Upper lobe of right lung (tissue), 1 donor: ENCODE measurements at places on chromosomes 5 and 9.

DNA sequence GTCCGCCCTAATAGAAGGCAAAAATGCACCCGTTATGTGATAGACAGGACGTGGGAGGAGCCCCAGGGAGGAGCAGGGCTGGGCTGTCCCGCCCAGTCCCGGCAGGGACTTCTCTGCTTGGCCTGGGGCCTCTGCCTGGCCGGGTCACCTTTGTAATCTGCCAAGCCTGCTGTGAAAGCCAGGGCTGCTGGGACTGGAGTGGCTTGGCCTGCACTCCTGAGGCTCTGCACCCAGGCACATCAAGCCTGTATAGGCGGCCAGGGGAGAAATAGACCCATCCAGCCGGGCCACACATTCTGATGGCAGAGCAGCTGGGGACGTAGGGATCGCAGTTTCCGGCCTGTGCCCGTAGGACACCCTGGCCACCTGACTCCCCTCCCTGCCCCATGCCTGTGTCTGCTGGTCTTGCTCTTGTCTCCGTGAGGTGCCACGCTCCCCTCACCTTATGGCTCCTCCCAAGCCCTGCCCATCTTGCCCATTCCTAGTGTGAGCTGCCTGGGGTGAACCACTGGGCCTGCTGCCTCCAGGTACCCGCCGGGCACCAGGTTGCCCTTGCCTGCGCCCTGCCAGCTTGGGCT is 28.1 kb downstream of the DYNC2I2 start:
- H3K27me3 ChIP-seq: no peaks in the 10 kb centered on the region
- H3K36me3 ChIP-seq: peaks cover 100% of the 10 kb centered on the region
- no peak overlapping the region for H3K27ac ChIP-seq
- no peak for DNase-seq
- H3K4me3 ChIP-seq: no peak overlapping the region

DNA sequence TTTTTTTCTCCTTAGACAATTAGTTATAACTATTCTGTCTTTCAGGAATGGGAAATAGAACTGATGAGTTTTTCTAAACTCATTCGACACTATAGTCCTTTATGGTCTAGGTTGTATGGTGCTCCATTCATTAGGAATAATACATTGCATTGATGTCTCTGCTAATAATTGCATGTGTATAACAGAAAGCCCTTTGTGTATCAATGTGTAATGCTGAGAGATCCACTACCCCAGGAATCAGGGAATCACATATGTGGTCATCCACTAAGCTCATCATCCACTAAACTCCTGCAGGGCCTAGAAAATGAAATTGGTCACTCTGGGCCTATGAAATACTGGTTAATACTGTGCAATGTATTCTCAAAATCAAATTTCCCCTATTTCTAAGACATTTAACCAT is 242.0 kb upstream of the CDH18 start:
- H3K36me3 ChIP-seq: no peaks in the 10 kb centered on the region
- DNase-seq: no peak
- H3K27me3 ChIP-seq: no peaks in the 10 kb centered on the region
- no peak overlapping the region for H3K27ac ChIP-seq
- no peaks in the 10 kb centered on the region for H3K4me1 ChIP-seq

- H3K36me3 ChIP-seq: no peaks in the 10 kb centered on the region
- no peak overlapping the region for H3K27ac ChIP-seq
- H3K4me3 ChIP-seq: no peak overlapping the region
- no peaks in the 10 kb centered on the region for H3K4me1 ChIP-seq
- no peak for DNase-seq
These were observed 183.9 kb upstream of the DMAC1 start for GRCh38 chr9:7983490-7983889.

DNA sequence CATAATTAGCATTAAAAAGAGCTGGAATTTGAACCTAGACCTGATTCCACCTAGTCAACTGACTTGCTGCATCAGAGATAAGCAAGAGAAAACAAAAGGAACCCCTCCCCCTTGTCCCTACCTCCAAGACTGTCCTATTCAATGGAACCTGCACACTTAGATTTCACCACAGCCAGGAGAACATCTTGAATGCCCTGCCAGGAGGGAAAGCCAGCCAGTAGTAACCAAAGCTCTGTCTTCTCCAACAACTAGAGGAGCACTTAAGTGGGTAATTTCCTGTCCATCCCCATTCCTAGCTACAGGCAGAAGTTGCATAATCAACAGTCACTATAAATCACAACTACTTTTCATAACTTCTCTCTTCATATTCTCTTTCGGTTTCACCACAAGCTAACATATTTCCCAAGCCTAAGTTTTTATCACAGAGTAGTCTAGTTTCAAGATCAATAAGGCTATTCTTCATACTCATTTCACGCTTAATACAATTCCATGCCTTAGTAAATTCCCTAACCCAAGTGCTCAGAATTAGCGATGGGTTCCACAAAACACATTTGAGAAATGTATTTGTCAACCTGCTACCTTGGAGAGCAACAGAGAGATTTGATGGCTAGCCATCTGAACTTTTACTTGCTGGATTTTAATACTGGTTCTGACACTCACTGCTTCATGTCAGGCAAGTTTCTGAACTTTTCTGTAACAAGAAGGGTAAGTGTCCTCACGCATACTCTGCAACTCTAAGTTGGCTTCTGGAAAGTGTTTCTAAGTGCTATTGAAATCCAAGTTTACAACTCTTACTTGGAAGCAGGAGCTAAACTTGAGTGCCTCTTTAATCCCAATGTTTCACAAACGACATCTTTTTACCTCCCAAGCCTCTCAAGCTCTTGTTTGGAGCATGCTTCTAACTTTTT is 2.0 kb downstream of the DENND1A start:
- peaks cover 40% of the 10 kb centered on the region for H3K4me1 ChIP-seq
- no peak overlapping the region for H3K27ac ChIP-seq
- no peaks in the 10 kb centered on the region for H3K36me3 ChIP-seq
- H3K4me3 ChIP-seq: peak overlapping the region; percentile 62
- DNase-seq: no peak

GRCh38 chr5:172450861-172451695 is 3.2 kb downstream of the SH3PXD2B start:
- H3K27ac ChIP-seq: no peak overlapping the region
- H3K4me1 ChIP-seq: peaks cover 48% of the 10 kb centered on the region

DNA sequence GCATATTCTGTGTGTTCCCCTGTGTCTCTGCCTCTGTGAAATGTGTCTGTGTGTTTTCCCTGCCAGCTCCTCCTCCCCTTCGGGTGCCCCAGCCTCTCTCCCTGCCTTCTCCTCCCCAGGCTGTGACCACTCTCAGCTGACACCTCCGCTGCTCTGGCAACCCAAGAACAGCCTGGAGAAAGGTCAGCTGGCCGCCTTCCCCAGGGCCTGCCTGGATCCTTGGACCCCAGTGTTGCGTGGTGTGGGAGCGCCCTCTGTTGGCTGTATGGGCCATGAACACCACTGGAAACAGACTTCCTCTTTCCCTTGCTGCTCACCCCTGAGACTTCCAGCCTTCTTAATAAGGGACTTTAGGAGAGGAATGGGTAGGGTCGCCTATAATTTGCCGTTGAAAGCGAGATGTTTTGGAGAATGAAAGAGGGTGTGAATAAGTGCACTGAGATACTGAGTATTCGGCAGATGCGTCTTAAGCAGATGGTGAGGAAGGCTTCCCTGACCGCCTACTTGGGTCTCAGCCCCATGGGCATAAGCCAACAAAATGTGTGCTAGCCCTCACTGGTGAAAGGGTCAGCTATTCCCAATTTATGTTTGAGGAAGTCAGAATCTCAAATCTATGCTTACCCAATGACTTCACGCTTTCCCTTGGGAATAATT is 114.9 kb upstream of the TRIM32 start:
- H3K36me3 ChIP-seq: no peaks in the 10 kb centered on the region
- H3K4me1 ChIP-seq: peaks cover 10% of the 10 kb centered on the region
- DNase-seq: peak; percentile 92
- H3K27me3 ChIP-seq: no peaks in the 10 kb centered on the region

GRCh38 chr5:916441-917293 is 24.0 kb downstream of the TRIP13 start:
- H3K36me3 ChIP-seq: no peaks in the 10 kb centered on the region
- H3K4me3 ChIP-seq: no peak overlapping the region
- DNase-seq: no peak
- H3K27ac ChIP-seq: no peak overlapping the region
- H3K4me1 ChIP-seq: no peaks in the 10 kb centered on the region

GRCh38 chr5:72234265-72234700 is 85.8 kb downstream of the MRPS27 start:
- H3K27me3 ChIP-seq: no peaks in the 10 kb centered on the region
- no peak for DNase-seq
- H3K4me1 ChIP-seq: peaks cover 10% of the 10 kb centered on the region
- H3K27ac ChIP-seq: no peak overlapping the region
- H3K4me3 ChIP-seq: no peak overlapping the region

DNA sequence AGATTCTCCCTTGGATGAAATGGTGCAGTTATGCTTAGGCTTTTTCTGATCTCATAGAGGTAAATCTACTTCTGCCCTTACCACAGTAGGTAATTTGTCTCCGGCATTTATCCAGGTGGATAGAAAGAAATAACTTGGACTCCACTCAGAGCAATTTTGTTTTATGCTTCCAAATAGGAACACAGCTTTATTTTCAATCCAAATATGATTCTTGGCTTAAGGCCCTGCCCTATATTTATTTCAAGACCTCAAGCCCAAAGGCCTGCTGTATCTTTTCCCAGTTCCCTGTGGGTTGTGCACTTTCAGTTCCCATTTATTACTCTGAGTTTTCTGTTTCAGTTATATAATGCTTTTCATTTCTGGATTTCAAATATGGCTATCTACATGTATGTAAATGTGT is 274.2 kb upstream of the SMC2 start:
- no peaks in the 10 kb centered on the region for H3K36me3 ChIP-seq
- no peak for DNase-seq
- no peak overlapping the region for H3K4me3 ChIP-seq
- no peak overlapping the region for H3K27ac ChIP-seq

DNA sequence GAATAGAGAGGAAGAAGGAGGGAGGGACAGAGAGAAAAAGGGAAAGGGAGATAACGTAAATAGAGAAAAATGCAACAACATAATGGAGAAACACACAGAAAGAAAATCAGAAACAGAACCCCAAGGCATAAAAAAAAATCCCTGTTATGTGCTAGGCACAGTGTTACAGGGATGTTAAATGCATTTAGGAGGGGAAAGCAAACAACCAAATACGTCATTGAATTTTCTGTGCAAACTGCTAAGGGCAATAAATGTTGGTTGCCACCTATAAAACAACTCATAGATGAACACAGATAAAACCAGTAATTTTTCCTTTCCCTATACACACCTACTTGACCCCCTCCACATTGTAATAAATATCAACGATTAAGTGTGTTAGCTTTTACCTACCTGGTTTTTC is 51.3 kb upstream of the ASTN2 start:
- DNase-seq: no peak
- H3K36me3 ChIP-seq: no peaks in the 10 kb centered on the region
- H3K4me3 ChIP-seq: no peak overlapping the region
- no peaks in the 10 kb centered on the region for H3K4me1 ChIP-seq

DNA sequence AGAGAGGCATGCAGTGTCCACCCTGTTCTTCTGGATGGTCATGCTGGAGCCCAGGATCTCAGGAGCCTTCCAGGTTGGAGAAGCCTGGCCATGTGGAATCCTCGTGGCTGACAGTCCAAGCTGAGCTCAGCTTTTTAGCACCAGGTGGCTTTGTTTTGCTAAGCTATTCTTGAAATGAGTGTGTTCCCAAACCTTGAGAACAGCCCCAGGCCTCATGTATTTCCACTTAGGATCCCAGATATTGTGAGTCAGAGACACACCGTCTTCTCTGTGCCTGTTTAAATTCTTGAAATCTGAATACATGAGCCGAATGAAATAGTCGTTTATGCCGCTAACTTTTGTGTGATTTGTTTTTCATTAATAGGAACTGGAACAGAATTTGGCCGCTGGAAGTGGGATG is 61.2 kb downstream of the IRX2 start:
- H3K4me3 ChIP-seq: no peak overlapping the region
- no peaks in the 10 kb centered on the region for H3K27me3 ChIP-seq
- no peak overlapping the region for H3K27ac ChIP-seq
- no peaks in the 10 kb centered on the region for H3K4me1 ChIP-seq

DNA sequence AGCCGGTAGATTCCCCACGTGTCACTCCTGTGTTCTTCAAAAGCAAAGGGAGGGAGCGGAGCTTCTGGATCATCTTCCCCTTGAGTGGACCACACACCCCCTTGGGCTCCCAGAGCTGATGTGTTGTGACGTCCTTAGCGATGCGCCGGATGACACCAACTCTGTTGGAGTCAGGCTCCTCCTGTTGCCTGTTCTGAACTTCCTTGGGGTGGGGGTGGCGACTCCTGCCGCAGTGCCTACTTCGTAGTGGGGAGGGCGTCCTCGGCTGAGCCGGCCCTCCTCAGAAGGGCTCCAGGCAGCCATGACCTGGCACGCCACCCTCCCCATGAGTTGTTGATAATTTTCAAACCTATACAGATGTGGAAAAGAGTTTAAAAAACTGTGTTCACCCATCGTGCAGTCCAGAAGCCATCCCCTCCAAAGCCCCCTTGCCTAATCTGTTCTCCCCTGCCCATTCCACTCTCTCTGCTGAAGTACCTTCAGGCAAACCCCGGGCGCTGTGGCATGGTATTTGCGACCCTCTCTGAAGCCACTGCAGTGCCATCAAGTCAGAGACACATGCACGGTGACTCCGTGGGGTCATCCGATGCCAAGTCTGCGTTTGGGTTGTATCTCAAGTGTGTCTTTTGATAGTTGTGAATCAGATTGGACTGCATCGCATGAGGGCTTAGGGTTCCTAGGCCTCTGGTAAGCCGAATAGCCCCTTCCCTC is 16.7 kb downstream of the EXOC3 start:
- no peak overlapping the region for H3K4me3 ChIP-seq
- no peaks in the 10 kb centered on the region for H3K4me1 ChIP-seq
- peaks cover 94% of the 10 kb centered on the region for H3K36me3 ChIP-seq

- H3K4me3 ChIP-seq: no peak overlapping the region
- H3K36me3 ChIP-seq: no peaks in the 10 kb centered on the region
- no peaks in the 10 kb centered on the region for H3K27me3 ChIP-seq
These were observed 956.8 kb downstream of the TLE1 start for GRCh38 chr9:80732506-80732905.

- H3K27ac ChIP-seq: no peak overlapping the region
- no peak for DNase-seq
- H3K4me3 ChIP-seq: no peak overlapping the region
- no peaks in the 10 kb centered on the region for H3K36me3 ChIP-seq
These were observed 46.0 kb upstream of the SPIN1 start for GRCh38 chr9:88342246-88342645.

- no peaks in the 10 kb centered on the region for H3K36me3 ChIP-seq
- H3K4me1 ChIP-seq: no peaks in the 10 kb centered on the region
- no peak overlapping the region for H3K27ac ChIP-seq
These were observed 66.6 kb upstream of the HAND1 start for GRCh38 chr5:154544646-154545045.

GRCh38 chr5:164581889-164582288 is 1076.5 kb downstream of the MAT2B start:
- no peak overlapping the region for H3K27ac ChIP-seq
- no peaks in the 10 kb centered on the region for H3K36me3 ChIP-seq
- no peaks in the 10 kb centered on the region for H3K27me3 ChIP-seq
- DNase-seq: no peak
- no peaks in the 10 kb centered on the region for H3K4me1 ChIP-seq

GRCh38 chr5:60410427-60410826 is 289.5 kb downstream of the DEPDC1B start:
- no peak for DNase-seq
- H3K4me1 ChIP-seq: no peaks in the 10 kb centered on the region
- H3K27me3 ChIP-seq: no peaks in the 10 kb centered on the region
- H3K36me3 ChIP-seq: no peaks in the 10 kb centered on the region
- H3K4me3 ChIP-seq: no peak overlapping the region

GRCh38 chr5:66436721-66437120 is 159.5 kb upstream of the MAST4 start:
- no peaks in the 10 kb centered on the region for H3K27me3 ChIP-seq
- no peaks in the 10 kb centered on the region for H3K36me3 ChIP-seq
- H3K4me3 ChIP-seq: no peak overlapping the region
- DNase-seq: no peak
- no peaks in the 10 kb centered on the region for H3K4me1 ChIP-seq
